B cell (primary cell): ENCODE measurements at places on chromosomes 5 and 9. TPM values are rescaled to one million over a fixed set of nuclear protein-coding genes. Genes with fewer than 3 reads are reported as not detected.

Gene GHR
- not detected in 2 replicates for polyA plus RNA-seq

Gene NSA2
- 30.2 and 96.1 TPM in 2 replicates for polyA plus RNA-seq

Gene MYORG
- polyA plus RNA-seq = 0.25 and 0.27 TPM in 2 replicates

Gene TCOF1
- 25.7 and 30.9 TPM in 2 replicates for polyA plus RNA-seq

Gene PGGT1B
- polyA plus RNA-seq = 3.8 and 4.0 TPM in 2 replicates

Gene ENTPD8
- not detected in 2 replicates for polyA plus RNA-seq

Gene NR5A1
- polyA plus RNA-seq = not detected in 2 replicates
